Mesothelial cell of epicardium (in vitro differentiated cells): ENCODE measurements at places on chromosomes 12 and 14.
A peak's percentile ranks its signal among the peaks of the same experiment; 100 is the strongest.

DNA sequence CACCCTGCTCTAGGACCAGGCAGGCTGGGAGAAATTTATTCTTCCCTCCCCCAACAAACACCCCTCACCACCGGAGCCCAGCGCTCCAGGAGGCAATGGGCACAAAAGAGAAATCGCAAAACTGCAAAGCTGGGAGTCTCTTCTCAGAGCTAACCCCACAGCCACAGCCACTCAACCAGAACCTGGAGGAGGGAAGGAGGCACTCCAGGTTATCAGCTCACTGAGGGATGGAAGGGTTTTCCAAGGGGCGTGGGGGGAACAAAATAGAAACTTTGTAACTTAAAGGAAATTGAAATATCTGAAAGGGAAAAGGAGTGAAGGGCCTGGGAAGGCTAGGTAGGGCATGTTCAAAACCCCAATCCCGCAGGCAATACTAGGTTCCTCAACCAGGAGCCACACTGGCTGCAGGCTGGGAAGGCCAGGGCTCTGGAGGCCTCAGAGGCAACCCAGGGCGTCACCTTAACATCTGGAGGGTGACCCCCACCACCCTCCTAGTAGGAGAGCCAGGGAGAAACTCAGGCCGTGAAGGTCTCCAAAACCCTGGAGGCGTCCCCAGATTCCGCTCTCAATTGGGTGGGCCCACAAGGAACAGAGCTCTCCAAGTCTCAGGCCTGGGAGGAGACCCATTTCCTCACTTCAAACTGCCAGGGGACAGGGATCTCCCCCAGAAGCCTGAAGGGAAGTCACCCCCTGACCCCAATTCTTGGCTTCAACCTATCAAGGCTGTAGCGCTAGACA is 3.2 kb downstream of the KDM2B start:
- DNase-seq: no peak

DNA sequence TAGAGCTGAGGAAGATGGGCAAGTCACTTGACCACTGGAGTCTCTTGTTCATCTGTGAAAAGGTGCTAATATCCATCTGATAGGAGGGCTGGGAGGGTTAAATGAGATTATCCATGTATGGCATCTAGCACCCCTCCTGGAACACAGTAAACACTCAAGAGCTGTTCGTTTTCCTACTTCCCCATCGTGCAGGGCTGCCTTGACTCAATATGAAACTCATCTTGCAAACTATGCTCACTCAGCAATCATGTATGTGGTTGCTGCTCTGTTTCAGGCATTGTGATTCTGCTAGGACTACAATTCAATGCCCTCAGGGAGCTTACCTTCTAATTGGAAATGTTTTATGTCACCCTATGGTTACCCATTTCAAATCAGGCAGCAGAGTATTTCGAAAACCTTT is 395.6 kb downstream of the BCAT1 start:
- no peak for DNase-seq

DNA sequence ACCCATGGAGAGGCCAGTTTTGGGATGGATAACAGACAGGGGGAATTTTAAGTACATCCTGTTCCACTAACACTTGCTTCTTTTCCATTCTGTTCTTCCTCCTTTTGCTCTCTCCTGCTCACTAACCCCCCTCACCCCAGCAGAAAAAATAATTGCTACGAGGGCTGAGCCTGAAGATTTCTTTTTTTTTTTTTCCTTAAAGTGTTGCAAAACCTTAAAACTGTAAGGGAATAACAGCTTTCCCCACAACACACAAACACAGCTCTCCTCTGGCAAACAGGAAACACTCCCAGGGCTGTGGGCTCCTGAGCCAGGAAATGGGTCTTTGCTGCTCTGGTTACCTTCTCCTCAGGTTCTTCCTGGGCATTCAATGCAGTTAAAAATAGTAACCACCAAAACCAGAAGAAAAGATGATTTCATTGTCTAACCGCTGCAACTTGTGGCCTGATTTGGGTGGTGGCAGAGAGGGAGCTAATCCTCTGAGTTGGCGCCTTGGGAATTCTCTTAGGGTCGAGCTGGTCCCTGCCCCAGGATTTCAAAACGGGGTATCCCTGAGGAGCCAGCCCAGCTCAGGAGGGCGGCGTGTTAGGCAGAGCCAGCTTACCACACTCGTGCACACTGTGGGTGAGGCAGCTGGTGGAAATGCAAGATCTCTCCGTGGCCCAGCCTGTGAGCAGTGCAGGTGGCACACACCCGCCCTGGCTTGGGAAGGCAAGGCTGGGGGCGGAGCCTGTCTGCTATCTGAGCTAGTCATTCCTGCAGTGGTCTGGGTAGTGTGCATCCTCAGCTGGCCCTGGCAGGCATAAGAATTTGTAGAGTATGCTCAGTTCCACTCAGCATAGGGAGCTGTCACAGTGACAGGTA is 17.1 kb upstream of the EMP1 start:
- DNase-seq: no peak

- DNase-seq: no peak
These were observed 45.5 kb downstream of the PAWR start for GRCh38 chr12:79645235-79645630.

DNA sequence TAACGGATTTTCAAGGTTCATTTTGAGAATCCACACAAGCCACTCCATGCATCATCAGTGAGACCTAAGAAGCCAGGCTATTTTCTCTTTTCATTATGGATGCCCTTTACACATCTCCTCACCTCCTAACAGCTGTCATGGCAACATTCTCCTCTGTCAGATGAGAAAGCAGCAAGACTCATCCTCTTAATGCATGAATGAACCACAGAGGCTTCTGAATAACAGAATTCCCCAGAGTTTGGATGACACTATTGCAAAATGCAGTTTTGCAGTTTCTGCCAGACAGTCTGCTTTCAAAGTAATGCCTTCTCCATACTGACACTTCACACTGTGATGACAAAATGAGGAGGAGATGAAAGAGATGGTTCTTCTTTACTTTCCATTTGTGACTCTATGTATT is 286.7 kb upstream of the GRIP1 start:
- no peak for DNase-seq

DNA sequence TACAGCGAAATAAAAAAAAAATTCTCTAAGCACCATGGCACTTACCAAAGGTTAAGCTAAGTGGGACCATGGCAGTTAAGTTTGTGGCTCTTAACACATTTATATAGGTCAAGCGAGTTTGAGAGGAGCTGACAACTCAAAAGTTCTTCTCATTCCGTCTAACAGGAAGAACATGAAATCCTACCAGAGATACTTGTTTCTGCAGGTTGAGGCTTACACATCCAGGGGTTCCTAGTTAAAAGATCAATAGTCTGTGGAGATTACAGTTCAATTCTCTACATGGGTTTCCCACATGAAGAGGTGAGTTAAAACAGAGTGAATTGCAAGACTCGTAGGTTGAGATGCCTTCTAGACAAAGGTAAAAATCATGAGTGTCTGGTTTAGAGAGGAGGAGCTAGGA is 142.6 kb downstream of the EMP1 start:
- DNase-seq: no peak

DNA sequence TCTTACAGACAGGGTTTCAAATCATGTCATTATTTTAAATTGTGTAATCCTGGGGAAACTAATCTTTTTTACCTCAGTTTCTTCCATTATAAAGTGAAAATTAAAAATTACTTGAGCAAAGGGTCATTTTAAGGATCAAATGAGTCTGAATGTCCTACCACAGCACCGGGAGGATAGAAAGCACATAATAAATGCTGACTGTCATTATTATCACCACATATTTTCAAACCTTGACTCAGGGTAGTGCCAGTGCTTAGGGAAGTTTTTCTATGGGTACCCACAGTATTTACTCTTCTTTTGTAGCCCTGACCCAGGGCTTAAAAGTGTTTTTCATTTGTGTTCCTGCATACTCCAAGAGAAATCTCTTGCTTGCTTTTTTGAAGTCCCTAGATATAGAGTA is 60.5 kb downstream of the KCNMB4 start:
- no peak for DNase-seq

DNA sequence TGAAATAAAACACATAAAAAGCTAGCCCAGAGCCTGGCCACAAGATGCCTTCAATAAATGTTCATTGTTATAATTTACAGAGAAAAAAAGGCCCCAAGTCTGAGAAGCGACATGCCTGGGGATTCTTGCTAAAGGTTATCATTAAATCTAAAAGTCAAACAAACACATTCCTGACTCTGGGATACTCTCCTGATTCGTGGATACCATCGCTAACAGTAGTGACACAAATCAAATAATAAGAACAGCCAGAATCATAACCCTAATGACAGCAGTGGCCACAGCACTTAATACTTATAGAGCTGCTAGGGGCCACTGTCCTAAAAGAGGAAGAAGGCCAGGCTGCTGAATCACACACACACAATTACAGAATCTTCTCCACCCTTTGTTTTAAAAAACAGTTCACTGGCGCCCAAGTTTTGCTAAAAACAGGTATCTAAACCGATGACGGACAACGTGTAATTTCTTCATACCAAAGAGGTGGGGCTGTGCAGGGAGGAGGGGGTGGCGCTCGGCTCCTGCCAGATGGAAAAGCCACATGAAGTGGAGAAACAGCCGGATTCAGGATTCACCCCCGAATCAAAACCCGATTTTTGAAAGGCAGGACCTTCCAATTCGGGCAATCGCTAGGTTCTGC is 1.2 kb downstream of the CLIP1 start:
- DNase-seq: no peak

GRCh38 chr14:93017301-93017797 is 94.4 kb downstream of the CHGA start:
- DNase-seq: no peak

DNA sequence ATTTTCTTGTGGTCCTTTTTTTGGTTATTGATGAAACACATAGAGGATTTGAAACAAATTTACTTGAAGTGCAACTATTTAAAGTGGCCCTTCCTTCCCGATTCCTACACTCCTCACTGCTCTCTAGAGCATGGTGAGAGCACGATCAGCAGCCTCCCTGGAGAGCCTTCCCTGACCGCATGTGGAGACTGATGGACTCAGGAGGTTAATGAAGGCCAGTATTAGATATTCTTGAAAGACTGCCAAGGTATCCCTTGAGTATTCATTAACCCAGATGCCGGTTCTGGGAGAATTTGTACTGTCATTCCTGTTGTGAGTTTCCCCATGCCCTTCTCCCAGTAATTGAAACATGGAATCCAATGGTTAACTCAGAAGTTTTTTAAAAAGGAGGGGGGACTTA is 102.8 kb upstream of the FGD4 start:
- no peak for DNase-seq

GRCh38 chr14:54652188-54652587 is 85.3 kb downstream of the SAMD4A start:
- DNase-seq: peak; percentile 76

- no peak for DNase-seq
These were observed 652 bp downstream of the SART3 start for GRCh38 chr12:108560321-108560721.

- no peak for DNase-seq
These were observed 6.8 kb upstream of the NR4A1 start for GRCh38 chr12:52044292-52044983.

GRCh38 chr12:88362439-88362838 is 217.8 kb downstream of the KITLG start:
- DNase-seq: no peak

GRCh38 chr12:27179400-27180214 is 64.5 kb upstream of the STK38L start:
- no peak for DNase-seq

DNA sequence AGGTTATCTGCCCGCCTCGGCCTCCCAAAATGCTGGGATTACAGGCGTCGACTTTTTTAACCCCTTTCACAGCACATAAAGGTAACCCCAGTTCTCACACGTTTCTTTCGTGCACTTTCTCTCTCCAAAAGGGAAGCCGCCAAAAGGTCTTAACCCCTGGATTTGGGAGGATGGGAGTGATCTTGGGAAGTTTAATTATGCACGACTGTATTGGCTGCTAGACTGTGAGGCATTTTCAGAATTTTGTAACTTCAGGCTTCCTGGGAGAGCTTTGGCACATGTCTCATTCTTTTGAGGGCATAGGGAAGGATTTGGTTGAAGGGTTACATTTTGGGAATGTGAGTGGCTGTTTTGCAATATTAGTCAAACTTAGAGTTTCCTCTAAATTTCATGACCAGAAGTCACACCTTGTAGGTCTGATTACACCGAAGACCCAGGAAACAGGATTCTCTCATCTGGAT is 1.4 kb upstream of the SMARCC2 start:
- no peak for DNase-seq

DNA sequence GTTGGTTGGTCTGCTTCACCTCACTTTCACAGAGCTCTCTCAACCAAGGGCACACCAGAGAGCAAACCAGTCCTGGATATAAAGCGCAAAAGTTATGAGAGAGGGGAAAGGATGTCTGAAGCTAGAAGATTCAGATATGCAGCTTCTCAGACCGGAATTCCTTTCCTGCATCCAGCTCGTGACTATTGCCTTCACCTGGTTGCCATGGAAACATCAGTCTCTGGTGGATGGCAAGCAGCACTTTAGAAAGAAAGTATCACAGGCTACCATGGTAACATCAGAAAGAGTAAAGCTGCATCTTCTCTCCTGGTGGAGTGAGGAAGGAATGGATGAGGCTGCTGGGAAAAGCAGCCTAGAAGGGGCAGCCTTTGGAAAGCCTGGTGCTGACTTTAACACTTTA is 13.7 kb downstream of the REM2 start:
- no peak for DNase-seq

GRCh38 chr14:55410876-55411275 is 754 bp downstream of the ATG14 start:
- no peak for DNase-seq

- no peak for DNase-seq
These were observed 95.2 kb downstream of the CALM1 start for GRCh38 chr14:90491911-90492531.

DNA sequence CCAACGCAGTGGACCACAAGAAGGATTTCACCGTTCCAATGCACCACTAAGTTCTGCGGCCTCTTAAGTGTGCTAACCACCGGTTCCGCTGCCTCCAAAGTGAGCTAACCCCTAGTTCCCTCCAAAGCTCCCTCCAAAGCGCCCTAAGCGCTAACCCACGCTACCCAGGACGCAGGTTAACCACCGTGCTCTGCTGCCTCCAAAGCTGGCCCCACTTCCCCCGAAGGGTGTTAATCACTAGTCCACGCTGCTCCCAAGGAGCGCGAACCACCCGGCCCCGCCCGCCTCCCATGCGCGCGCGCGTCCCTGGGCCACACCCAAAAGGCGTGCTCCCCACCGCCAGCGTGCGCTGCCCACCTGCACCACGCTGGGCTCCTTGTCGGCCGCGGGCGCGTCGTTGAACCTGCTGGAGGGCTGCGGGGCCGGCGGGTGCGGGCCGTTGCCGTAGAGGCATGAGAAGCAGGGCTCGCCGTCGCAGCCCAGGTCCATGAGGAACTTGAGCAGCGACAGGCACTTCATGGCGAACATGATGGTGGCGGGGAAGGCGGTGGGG is 11.7 kb downstream of the FAM181A start:
- no peak for DNase-seq

- DNase-seq: no peak
These were observed 163.4 kb upstream of the DDHD1 start for GRCh38 chr14:53316504-53316903.

DNA sequence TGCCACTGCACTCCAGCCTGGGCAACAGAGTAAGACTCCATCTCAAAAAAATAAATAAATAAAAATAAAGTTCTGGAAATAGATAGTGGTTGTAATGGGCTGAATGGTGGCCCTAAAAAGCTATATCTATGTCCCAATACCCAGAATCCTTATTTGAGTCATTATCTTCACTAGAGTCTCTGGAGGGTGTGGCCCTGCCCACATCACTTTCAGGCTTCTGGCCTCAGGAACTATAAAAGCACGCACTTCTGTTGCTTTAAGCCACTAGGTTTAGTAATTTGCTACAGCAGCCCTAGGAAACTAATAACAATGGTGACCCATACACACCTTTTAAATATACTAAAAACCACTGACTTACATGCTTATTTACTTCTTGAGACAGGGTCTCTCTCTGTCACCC is 49.9 kb downstream of the MAP3K9 start:
- DNase-seq: no peak

- DNase-seq: no peak
These were observed 121.4 kb upstream of the HIF1A start for GRCh38 chr14:61573748-61574513.
